ENCODE measurements at places on chromosomes 1 and 21.

GRCh38 chr1:58720680-58721079 lies 20.8 kb upstream of the MYSM1 start:
- no peak for DNase-seq

- peak; percentile 6 for DNase-seq
Observed at GRCh38 chr1:73868810-73869336, 329.1 kb downstream of the LRRIQ3 start.

DNA sequence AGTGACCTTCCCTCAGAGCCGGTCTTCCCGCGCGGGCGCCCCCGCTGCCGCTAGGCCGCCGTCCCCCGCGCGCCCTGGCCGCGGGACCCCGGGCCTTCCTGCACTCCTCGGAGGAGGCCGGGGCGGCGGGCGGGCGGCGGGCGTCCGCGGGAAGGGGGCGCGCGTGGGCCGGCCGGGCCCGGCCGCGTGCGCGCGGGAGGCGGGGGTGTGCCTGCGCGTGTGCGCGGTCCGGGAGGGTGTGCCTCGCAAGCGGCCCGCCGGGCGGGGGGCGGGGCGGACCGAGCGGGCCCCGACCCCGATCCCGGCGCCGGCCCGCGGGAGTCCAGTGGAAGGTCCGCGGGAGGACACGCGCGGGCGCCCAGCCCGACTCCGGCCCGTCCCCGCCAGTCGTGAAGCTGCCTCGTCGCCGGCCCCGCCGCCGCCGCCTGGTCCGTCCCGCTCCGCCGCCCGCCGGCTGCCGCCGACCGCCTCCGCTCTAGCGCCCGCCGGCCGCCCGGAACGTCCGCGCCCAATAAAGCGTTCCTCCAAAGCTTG lies 438 bp downstream of the MRPS6 start:
- DNase-seq: no peak

DNA sequence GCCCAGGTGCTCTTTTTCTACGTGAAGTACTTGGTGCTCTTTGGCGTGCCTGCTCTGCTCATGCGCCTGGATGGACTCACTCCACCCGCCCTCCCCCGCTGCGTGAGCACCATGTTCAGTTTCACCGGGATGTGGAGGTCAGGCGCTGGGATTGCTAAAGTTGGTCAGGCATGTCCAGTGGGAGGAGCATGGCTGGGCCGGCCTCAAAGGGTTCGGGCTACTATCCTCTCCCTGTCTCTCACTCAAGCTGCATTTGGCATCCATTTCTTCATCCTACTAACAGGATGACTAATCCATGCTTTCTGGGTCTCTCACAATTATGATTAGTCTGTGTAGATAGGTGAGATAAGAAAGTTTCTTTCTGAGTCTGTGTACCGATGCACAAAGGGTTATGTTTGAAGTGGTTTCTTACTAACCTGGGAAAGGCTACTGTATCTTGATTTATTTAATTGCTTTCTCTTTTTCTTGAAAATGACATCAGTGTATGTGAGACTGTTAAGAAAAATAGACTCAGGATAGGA lies 135.9 kb downstream of the HHAT start:
- no peak for DNase-seq

DNA sequence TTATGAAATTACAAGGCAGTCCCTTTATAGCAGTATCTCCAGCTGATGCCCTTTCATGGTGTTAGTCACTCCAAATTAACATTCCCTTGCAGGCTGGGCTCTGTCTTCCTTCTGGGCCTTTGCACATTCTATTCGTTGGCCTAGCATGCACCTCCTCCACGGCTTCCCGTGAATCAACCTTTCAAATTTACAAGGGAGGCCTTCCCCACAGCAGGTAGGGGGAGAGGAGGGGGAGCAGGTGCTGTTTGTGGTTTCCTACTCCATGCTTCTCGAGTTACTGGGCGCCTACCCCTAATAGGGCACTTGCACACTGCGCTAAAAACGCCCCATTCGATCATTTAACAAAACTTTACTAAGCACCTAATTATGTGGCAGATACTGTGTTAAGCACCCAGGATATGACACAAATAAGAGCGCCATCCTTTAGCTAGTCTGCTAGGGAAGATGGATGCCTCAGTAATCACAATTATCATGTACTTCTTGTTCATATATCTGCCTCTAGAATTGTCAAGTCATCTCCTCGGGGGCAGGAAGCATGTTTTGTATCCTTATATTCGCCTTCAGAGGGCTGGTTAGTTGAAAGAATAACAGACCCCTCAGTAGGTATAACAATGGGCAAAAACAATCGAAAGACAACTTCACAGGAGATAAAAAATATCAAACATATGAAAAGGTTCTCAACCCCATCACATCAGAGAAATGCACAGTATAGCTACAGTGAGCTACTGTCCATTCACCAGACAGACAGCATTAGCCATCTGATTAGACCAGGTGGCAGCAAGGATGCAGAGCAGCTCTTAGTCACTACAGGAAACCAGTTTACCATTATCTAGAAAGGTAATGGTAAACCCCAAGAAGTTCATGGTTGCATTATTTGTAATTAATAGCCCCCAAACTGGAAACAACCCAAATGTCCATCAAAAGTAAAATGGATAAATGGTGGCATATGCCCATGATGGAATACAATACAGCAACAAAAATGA lies 1.7 kb upstream of the ADAR start:
- DNase-seq: peak; percentile 85
